Cerebellum (tissue), 4 donors: ENCODE measurements at places on chromosomes 12 and 14. TPM values are rescaled to one million over a fixed set of nuclear protein-coding genes. Genes with fewer than 3 reads are reported as not detected.

CCDC38 gene
- total RNA-seq: not detected

INSM2 gene
- 9.6 TPM for total RNA-seq

LMO3 gene
- total RNA-seq: 62.1 TPM

KCNC2 gene
- total RNA-seq: 20.2 TPM

CATSPERB gene
- 1.9 TPM for total RNA-seq

CD4 gene
- 3.3 TPM for total RNA-seq

GLT8D2 gene
- total RNA-seq: 9.2 TPM

KRT80 gene
- total RNA-seq: not detected

ABCD2 gene
- total RNA-seq: 3.5 TPM

COQ10A gene
- 13.8 TPM for total RNA-seq

RDH12 gene
- 1.00 TPM for total RNA-seq

KCNJ8 gene
- 4.1 TPM for total RNA-seq

CCDC85C gene
- total RNA-seq: 11.3 TPM

WNT1 gene
- not detected for total RNA-seq

VEZT gene
- total RNA-seq: 236 TPM

NEDD8 gene
- 56.8 TPM for total RNA-seq

CIT gene
- 32.9 TPM for total RNA-seq

TEAD4 gene
- total RNA-seq: 1.6 TPM

FGF6 gene
- not detected for total RNA-seq

SMIM41 gene
- total RNA-seq: 0.18 TPM

AQP2 gene
- not detected for total RNA-seq

LBHD2 gene
- total RNA-seq: not detected

TMED10 gene
- 111 TPM for total RNA-seq

DNAI7 gene
- total RNA-seq: 5.2 TPM

PIGH gene
- total RNA-seq: 30.6 TPM

ST8SIA1 gene
- total RNA-seq: 67.5 TPM

IQSEC3 gene
- 7.7 TPM for total RNA-seq

MYL2 gene
- not detected for total RNA-seq

PRDM4 gene
- 24.0 TPM for total RNA-seq

DHRS2 gene
- 0.27 TPM for total RNA-seq

SLC4A8 gene
- total RNA-seq: 67.1 TPM

KLRC1 gene
- total RNA-seq: not detected

RDH5 gene
- total RNA-seq: 8.6 TPM

KLRF1 gene
- not detected for total RNA-seq

NRL gene
- 1.5 TPM for total RNA-seq

TRIP11 gene
- 33.1 TPM for total RNA-seq

KERA gene
- 10.0 TPM for total RNA-seq

DBX2 gene
- 0.73 TPM for total RNA-seq
